ENCODE measurements at places on chromosomes 16 and 17.

DNA sequence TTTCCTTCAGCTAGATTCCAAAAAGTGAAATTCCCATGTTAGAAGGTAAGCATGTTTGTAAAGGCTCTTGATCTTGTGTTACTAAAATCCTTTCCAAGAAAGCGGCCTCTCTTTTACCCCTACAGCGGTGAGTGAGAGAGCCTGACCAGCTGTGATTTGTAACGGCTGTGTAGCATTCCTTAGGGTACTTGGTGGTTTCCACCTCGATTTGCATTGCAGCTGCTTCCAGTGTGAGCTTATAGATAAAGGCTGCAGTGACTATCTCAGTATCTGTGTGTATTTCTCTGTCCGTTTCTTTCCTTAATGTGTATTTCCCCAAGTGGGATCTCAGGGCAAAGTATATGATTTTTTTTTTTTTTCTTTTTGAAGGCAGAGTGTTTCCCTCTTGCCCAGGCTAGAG is 169.4 kb downstream of the SNX29 start:
- DNase-seq = no peak

- DNase-seq = no peak
Measured at GRCh38 chr17:2156666-2157065, 101.8 kb downstream of the HIC1 start.

DNA sequence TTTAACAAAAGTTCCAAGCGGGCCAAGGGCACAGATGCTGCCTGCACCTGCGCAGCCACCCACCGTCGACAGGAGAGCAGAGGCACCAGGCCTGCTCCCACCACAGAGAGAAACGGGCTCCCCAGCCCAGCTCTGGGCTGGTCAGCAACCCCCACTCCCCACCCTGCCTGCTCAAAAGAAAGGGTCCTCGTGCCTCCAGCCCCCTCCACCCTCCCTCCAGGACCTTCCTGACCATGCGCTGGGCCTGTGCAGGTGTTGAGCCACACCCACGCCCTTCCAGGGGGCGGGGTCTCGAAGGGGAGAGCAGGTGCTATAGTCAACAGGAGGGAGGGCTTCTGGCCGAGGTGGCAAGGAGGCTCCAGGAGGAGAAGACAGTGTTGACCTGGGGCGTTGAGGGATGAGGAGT is 25.3 kb downstream of the ZNF778 start:
- DNase-seq = no peak

DNA sequence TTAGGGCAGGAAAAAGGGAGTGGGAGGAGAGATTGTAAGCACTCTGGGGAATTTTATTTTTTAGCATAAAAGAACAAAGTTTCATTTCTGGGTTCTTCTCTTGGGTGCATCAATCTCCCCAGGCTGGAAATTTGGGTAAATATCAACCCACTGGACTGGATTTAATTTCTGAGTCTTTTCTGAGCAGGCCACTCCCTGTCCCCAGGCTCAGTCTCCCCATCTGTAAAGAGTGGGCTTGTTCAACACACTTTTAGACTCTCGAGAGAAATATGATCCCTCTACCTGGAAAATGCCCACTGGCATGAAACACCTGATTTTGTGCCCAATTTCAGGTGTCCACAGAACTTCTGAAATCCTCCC is 617 bp upstream of the VTN start:
- no peak for DNase-seq

GRCh38 chr17:36920032-36921005 is 17.0 kb upstream of the LHX1 start:
- no peak for DNase-seq
